Smooth muscle cell of trachea (primary cell): ENCODE measurements at places on chromosomes 5 and 9. TPM values are rescaled to one million over a fixed set of nuclear protein-coding genes. Genes with fewer than 3 reads are reported as not detected.

The KCNIP1 gene
- not detected in 2 replicates for total RNA-seq

The ANKHD1 gene
- total RNA-seq, result 65.8 and 90.3 TPM in 2 replicates

The NTRK2 gene
- total RNA-seq, result 0.15 and 0.17 TPM in 2 replicates

The SPATA6L gene
- total RNA-seq, result 0.15 and 0.17 TPM in 2 replicates

The WASHC1 gene
- total RNA-seq, result 5.4 and 10.3 TPM in 2 replicates

The TAF11L12 gene
- total RNA-seq, result not detected in 2 replicates

The KIF4B gene
- 0.15 and 0.17 TPM in 2 replicates for total RNA-seq

The LCN15 gene
- total RNA-seq, result under 0.01 TPM in 1 of 2 replicates, not detected in the other

The MAST4 gene
- total RNA-seq, result 10.8 TPM in 2 replicates

The DRD1 gene
- under 0.01 TPM in 1 of 2 replicates, not detected in the other for total RNA-seq

The SPINK5 gene
- total RNA-seq, result not detected in 2 replicates
